Activated CD4-positive, alpha-beta T cell treated with anti-CD3 and anti-CD28 coated beads, Interleukin-2, amount 10 ng/mL, durations not matched to agents 24 days and 14 days (primary cell): ENCODE measurements at places on chromosomes 13 and 19.

DNA sequence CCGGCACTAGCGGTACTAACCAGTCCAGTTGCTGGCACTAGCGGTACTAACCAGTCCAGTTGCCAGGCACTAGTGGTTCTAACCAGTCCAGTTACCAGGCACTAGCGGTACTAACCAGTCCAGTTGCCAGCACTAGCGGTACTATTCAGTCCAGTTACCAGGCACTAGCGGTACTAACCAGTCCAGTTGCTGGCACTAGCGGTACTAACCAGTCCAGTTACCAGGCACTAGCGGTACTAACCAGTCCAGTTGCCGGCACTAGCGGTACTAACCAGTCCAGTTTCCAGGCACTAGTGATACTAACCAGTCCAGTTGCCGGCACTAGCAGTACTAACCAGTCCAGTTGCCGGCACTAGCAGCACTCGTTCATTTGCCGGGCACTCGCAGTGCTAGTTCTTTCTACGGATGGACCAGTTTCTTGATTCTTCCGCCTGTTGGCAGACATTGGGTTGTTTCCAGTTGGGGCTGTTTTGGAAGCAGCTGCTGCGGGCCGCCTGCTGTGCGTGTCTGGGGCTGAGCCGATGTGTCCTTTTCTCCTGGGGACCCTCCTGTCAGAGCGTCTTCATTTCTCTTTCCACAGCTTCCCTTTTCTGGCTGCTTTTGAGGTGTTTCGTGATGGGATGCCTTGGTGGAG lies 123.4 kb upstream of the MCF2L start:
- H3K27me3 ChIP-seq, result no peaks in the 10 kb centered on the region
- H3K4me1 ChIP-seq, result peaks cover 3% of the 10 kb centered on the region
- H3K36me3 ChIP-seq, result peaks cover 43% of the 10 kb centered on the region
- no peak overlapping the region for H3K4me3 ChIP-seq

GRCh38 chr13:25478186-25478585 lies 106.4 kb downstream of the ATP8A2 start:
- peaks cover 3% of the 10 kb centered on the region for H3K27me3 ChIP-seq
- DNase-seq, result no peak
- H3K4me3 ChIP-seq, result no peak overlapping the region
- no peaks in the 10 kb centered on the region for H3K4me1 ChIP-seq
- no peak overlapping the region for H3K27ac ChIP-seq

- DNase-seq, result peak; percentile 59
- peaks cover 18% of the 10 kb centered on the region for H3K36me3 ChIP-seq
- peaks cover 17% of the 10 kb centered on the region for H3K4me1 ChIP-seq
- H3K4me3 ChIP-seq, result peak within 1 kb of the TSS; percentile 24
Measured at GRCh38 chr13:99971576-99972189, at the start of gene ZIC5. Gene ZIC5 (minus strand): TSS chr13:99971767. CDS start chr13:99971603, 164 bp downstream.

GRCh38 chr19:48918801-48919247 lies 14.7 kb upstream of the DHDH start:
- H3K36me3 ChIP-seq, result peaks cover 36% of the 10 kb centered on the region
- H3K4me1 ChIP-seq, result no peaks in the 10 kb centered on the region
- H3K27ac ChIP-seq, result no peak overlapping the region
- no peaks in the 10 kb centered on the region for H3K27me3 ChIP-seq

DNA sequence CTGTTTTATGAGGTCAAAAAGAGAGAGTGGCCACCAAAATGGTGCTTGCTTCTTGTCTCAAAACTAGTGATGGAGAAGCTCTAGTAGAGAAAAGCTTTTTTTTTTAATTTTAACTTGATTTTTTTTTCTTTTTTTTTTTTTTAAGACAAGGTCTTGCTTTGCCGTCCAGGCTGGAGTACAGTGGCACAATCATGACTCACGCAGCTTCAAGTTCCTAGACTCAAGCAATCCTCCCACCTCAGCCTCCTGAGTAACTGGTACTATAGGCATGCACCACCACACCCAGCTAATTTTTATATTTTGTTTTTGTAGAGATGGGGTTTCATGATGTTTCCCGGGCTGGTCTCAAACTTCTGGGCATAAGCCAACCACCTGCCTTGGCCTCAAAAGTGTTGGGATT lies 279.0 kb downstream of the TBC1D4 start:
- DNase-seq, result no peak
- H3K4me3 ChIP-seq, result no peak overlapping the region
- H3K4me1 ChIP-seq, result no peaks in the 10 kb centered on the region
- no peak overlapping the region for H3K27ac ChIP-seq

- H3K4me3 ChIP-seq, result no peak overlapping the region
- no peaks in the 10 kb centered on the region for H3K36me3 ChIP-seq
- H3K27ac ChIP-seq, result no peak overlapping the region
- H3K27me3 ChIP-seq, result peaks cover 28% of the 10 kb centered on the region
Measured at GRCh38 chr13:110850840-110851239, 64.0 kb downstream of the ANKRD10 start.

- DNase-seq, result no peak
- peaks cover 3% of the 10 kb centered on the region for H3K27me3 ChIP-seq
- H3K4me3 ChIP-seq, result no peak overlapping the region
- H3K4me1 ChIP-seq, result no peaks in the 10 kb centered on the region
- no peaks in the 10 kb centered on the region for H3K36me3 ChIP-seq
Measured at GRCh38 chr13:25232937-25233515, 54.3 kb downstream of the MTMR6 start.

DNA sequence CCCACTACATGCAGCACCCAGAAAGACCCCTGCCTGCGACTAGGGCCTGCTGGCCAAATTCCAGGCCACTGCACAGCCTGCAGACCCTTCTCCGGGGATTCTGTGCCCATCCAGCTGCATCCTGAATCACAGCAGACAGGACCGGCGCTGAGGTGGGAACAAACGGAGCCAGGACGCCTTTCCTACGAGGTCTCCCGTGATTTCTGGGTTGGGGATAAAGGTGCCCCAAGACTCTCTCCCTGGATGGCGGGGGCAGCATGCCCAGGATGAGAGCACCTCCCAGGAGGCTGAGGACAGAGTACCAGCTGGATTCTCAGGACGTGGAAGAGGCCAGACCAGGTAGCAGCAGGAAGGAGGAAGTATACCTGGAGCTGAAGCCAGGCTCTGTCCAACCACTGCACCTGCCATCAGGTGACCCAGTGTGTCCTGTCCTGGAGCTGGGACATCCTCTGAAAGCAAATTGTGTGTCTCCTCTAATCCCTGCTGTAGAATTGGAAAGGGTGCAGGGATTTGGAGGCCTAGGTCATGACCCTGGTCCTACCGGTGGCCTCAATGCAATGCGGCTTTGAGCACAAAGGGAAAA lies 3.4 kb upstream of the FUT5 start:
- H3K27me3 ChIP-seq, result no peaks in the 10 kb centered on the region
- DNase-seq, result no peak
- no peak overlapping the region for H3K4me3 ChIP-seq
- H3K27ac ChIP-seq, result no peak overlapping the region
- no peaks in the 10 kb centered on the region for H3K4me1 ChIP-seq

DNA sequence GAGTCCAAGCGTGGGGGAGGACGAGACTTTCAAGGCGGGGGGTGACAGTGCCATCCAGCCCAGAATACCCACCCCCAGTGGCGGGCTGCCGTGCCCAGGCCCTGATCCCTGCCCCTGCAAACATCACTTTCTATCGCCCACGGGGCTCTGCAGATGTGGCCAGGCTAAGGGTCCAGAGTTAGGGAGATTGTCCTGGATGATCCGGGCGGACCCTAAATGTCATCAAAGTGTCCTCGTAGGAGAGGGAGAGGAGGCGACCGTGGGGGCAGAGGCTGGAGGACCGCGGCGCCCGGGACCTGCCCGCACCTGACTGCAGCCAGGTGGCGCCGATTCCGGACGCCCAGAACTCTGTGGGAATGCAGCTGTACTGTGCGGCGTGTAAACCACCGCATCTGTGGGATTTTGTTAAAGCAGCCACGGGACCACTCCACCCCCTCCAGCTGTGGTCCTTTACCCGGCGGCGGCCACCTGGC lies 32.4 kb downstream of the GJA3 start:
- no peak overlapping the region for H3K27ac ChIP-seq
- H3K4me3 ChIP-seq, result peak overlapping the region; percentile 51
- H3K27me3 ChIP-seq, result peaks cover 34% of the 10 kb centered on the region
- H3K4me1 ChIP-seq, result peaks cover 2% of the 10 kb centered on the region
- DNase-seq, result peak; percentile 64
- no peaks in the 10 kb centered on the region for H3K36me3 ChIP-seq
